ENCODE measurements at places on chromosomes 2 and 18.

DNA sequence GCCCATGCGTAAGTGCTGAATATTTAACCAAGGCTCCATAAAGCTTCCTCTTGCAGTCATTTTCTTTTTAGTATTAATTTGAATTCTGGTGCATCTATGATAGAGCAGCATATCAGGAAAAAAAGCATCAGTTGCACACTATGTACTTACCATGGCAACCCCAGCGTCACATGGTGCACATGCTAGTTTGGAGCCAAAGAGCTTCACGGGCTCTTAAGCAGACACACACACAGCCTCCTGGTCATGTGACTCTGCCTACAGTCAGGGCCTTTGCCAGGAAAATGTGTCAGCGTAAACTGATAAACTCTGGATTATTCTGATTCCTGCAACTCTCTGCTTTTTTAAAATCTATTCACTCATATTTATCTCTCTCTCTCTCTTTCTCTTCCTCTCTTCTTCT lies 30.2 kb downstream of the NYAP2 start:
- no peak for DNase-seq

DNA sequence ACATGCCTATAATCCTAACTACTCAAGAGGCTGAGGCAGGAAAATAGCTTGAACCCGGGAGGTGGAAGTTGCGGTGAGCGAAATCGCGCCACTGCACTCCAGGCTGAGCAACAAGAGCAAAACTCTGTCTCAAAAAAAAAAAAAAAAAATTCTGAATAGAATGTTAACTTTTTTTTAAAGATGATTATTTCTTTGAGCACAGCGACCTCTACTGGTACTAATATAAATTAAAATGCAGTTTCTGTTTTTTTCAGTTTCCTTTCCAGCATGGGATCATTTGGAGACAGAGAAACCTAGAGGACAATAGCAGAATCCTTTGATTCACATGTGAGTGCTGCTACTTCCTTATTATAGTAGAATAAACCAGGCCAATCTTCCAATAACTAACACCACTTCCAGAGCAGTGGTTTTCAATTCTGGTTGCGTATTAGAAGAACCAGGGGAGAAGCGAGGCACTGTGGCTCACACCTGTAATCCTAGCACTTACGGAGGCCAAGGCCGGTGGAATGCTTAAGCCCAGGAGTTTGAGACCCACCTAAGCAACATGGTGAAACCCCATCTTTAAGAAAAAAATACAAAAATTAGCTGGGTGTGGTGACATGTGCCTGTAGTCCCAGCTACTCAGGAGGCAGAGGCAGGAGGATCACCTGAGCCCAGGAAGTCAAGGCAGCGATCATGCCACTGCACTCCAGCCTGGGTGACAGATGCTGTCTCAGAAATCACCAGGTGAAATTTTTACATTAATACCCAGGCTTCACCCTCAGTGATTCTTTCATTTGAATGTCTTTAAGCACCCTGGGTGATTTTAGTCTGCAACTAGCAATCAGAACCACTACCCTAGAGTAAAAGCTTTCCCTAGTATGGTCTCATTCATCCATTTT lies 10.1 kb downstream of the SRSF7 start:
- DNase-seq = peak; percentile 47

- DNase-seq = no peak
Observed at GRCh38 chr2:15677141-15677843, 85.6 kb downstream of the DDX1 start.

DNA sequence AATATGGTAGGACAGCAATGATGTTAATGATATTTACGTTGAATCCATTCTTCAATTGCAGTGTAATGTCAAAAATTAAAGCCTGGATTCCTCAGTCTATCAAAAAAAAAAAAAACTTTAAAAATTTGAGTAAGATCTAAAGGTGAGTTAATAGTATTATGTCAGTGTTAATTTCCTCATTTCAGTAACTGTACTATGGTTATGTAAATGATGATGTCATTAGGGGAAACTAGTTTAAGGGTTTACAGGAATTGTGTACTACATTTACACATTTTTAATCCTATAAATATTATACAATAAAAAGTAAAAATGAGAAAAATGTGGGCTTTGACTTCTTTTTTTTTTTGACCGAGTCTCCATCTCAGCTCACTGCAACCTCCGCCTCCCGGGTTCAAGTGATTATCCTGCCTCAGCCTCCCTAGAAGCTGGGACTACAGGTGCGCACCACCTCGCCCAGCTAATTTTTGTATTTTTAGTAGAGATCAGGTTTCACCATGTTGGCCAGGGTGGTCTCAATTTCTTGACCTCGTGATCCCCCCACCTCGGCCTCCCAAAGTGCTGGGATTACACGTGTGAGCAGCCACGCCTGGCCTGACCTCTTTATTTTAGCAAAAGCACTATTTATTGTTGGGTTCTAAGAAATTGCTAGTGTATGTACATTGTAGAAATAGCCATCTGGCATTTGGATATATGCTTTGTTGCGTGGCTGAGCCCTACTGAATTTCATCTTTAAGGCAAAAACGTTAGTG lies 106.5 kb downstream of the XIRP2 start:
- DNase-seq = no peak

GRCh38 chr2:196970099-196970498 lies 43.6 kb upstream of the PGAP1 start:
- no peak for DNase-seq

DNA sequence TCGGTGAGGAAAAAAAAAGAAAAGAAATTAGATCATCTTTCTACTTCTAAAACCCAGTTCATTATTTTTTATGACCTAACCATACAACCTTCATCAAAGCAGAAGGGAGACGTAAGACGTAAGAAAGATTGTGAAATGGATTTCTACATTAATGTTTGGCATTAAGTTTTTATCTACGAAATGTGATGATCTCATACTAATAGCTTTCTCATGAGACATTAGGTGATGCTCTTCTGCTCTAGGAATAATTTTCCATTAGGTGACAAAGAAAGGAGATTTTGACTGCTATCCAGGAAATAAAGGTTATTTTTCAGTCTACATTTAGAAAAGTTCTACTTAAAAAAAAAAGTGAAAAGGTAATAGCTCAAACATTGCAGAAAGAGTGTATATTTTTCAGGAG lies 748.6 kb downstream of the ERBB4 start:
- no peak for DNase-seq

GRCh38 chr2:1421731-1422130 lies 8.5 kb downstream of the TPO start:
- no peak for DNase-seq

DNA sequence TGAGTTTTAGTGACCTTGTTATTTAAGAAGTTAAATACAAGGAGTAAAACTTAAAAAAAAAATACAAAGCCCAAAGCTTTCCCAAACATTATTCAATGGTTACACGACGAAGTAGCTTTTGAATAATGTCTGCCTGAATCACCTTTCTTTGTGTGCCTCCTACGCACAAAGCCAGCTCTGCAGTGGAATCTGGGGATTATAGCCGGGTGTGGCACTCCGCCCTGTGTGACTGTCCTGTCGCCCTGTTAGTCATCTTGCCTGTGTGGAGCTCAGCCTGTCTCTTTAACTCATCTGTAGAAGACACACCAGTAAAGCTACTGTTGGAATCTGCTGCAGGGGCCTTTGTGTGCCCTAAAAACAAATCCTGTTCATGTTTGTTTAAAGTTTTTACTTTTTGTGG lies 79.4 kb upstream of the TCF7L1 start:
- no peak for DNase-seq

- DNase-seq = no peak
Observed at GRCh38 chr18:56565551-56566345, 72.6 kb downstream of the TXNL1 start.

- DNase-seq = no peak
Observed at GRCh38 chr2:192570788-192571187, 376.1 kb upstream of the TMEFF2 start.

DNA sequence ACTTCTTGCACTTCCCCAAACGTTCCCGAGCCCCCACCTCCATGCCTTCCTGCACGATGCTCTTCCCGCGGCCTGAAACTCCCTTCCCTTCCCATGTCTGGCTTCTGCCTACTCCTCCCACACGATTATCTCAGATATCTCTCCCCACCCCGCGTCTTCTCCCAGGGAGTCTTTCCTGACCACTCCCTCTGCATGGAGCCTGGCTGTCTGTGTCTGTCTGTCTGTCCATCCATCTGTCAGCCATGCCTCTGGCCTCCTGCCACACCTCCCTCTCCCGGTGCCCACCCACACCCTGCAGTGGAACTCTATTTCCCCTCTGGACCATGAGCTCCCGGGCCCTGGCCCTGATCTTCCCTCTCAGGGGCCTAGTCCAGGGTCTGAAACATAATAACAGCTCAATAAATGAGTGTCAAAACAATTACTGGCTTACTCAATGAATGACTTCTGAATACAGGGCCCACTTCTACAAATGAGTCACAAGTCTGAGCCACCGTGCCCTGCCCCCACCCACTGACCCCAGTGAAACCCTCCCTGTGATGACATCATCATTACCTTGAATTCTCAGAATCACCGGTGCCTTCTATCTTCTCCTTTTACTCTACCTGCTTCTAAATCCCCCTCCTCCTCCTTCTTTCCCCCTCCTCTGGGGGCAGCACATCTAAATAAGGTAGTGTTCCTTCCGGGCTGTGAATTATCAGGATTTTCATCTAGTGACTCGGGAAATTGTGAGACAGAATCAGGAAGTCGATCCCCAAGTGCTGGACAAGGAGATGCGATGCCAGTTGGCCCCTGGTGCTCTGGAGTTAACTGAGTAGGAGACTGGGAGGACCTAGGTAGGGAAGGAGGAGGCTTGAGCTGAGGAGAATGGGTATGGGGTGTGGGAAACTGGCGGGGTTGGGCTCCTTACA lies 46.1 kb upstream of the PLB1 start:
- DNase-seq = no peak

- DNase-seq = no peak
Observed at GRCh38 chr2:237164474-237165042, 78.9 kb downstream of the COPS8 start.

- no peak for DNase-seq
Observed at GRCh38 chr18:25976554-25976953, 113.9 kb downstream of the SS18 start.

- no peak for DNase-seq
Observed at GRCh38 chr2:47345590-47345924, 57.4 kb upstream of the MSH2 start.

DNA sequence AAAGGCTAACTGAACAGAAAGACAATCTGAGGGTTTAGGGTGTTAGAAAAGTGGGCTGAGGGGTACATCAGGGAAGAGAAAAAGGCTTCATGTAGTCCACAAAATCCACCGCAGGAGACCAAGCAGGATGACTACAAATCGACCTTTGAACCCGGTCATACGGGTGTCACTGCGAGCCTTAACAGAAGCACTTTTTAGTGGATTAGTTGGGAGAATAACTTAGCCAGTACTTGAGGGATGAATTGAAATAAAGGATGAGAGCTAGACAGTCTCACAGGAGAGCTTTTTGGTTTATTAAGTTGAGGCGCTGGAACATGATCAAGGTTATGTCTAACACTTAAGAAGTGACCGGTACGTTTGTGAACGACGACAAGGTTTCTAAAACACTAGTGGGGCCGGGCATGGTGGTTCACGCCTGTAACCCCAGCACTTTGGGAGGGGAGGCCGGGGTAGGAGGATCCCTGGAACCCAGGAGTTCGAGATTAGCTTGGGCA lies 217.7 kb downstream of the MCFD2 start:
- no peak for DNase-seq

DNA sequence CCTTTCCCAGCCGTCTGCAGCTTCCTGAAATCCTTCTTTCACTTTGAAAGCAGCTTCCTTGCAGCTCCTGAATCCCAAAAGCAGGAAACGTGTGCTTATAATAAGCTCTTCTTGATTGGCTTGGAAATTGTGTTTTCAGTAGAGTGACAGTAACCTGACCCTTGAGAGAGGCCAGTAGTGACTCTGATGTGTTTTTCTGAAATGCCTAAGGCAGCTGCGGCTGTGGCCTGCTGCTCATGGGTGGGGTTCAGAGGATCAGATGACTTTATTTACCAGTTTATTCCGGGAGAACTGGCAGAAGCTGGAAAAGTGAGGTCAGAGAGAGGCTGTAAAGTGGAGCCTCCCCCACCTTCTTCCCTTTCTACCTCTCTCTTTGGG lies 31.9 kb upstream of the RPIA start:
- peak; percentile 39 for DNase-seq

GRCh38 chr2:221518201-221518934 lies 53.7 kb downstream of the EPHA4 start:
- no peak for DNase-seq

DNA sequence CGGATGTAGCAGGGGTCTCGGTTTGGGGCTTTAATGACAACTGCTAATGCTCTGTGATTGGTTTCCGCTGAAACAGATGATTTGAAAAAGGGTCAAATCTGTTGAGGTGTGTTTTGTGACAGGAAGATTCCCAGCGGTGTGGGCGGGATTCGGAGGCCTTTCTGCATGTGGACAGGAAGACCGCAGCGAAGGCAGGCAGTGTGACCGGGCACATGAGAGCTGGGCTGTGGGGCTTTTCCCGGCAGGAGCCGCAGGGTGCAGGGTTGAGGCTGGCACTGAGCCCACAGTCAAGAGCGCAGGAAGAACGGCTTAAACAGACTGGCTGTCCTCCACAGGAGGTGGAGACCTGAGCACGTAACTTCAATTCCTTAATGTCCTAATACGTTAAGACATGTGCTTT lies 180.0 kb upstream of the TPO start:
- DNase-seq = no peak

- DNase-seq = no peak
Observed at GRCh38 chr2:85089585-85089984, 43.6 kb upstream of the TCF7L1 start.

- no peak for DNase-seq
Observed at GRCh38 chr2:112996635-112997034, 8.6 kb upstream of the IL36A start.

- no peak for DNase-seq
Observed at GRCh38 chr2:31893094-31893493, 117.7 kb downstream of the MEMO1 start.

- no peak for DNase-seq
Observed at GRCh38 chr2:47274054-47274782, 119.1 kb upstream of the STPG4 start.

- DNase-seq = no peak
Observed at GRCh38 chr2:96240341-96241038, 25.3 kb downstream of the TMEM127 start.

DNA sequence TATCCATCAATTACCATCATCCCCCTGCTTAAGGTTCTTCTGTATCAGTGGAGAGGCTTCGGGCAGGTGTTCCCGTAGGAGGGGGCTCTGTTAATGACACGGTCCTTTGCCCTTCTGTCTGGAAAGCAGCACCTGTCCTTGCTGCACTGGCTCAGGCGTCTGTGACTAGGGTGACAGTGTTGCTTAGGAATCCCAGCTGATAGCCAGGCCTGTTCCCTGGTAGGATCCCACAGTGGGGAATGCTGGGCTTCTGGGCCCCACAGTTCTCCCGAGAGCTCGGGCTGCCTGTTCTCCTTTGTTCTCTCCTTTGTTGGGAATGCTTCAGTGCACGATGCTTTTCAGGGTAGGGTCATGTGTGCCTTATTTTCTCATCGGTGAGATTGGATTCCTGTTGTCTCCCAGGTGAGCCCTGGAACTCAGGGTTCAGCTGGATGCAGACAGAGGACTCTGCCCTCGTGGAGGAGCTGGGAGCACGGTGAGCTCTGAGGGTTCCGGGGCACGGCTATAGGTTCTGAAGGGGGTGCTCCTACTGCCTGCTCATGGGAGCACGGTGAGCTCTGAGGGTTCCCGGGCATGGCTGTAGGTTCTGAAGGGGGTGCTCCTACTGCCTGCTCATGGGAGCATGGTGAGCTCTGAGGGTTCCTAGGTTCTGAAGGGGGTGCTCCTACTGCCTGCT lies 9.6 kb downstream of the SNTG2 start:
- DNase-seq = no peak

GRCh38 chr2:227347117-227347516 lies 22.1 kb downstream of the MFF start:
- no peak for DNase-seq

GRCh38 chr2:239238839-239239606 lies 161.8 kb downstream of the HDAC4 start:
- DNase-seq = no peak
